ENCODE measurements at places on chromosomes 1 and 21. TPM values are rescaled to one million over a fixed set of nuclear protein-coding genes. Genes with fewer than 3 reads are reported as not detected.

The DDR2 gene
- total RNA-seq, result 96.3 TPM

The KLHDC9 gene
- total RNA-seq, result 21.8 TPM

The SERINC2 gene
- total RNA-seq, result 0.89 TPM

The HORMAD1 gene
- 0.77 TPM for total RNA-seq

The NR0B2 gene
- not detected for total RNA-seq

Measured in spinal cord (tissue), 10 donors.